AG04449 (cell line): ENCODE measurements at places on chromosomes 2 and 18.

GRCh38 chr18:7789856-7790552 lies 222.9 kb downstream of the PTPRM start:
- no peak for DNase-seq

GRCh38 chr2:3434654-3435053 lies 55.2 kb downstream of the TRAPPC12 start:
- DNase-seq, result no peak

DNA sequence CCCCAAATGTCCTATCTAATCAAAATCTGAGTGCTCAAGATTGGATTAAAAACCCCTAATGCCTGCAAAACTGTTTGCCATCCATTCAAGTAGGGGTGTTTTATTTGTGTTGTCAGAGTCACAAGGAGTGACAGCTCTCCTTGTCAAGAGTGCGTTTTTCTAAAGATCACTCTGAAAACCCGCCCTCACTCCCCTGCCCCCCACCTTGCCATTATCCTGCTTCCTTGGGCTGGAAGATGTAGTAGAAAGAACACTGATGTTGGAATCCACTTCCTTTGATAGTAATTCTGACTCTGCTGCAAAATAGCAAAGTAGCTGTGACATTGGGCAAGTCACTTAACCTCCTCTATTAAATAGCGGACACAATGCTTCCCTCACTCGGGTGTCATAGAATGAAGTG lies 155.6 kb downstream of the TSN start:
- no peak for DNase-seq

DNA sequence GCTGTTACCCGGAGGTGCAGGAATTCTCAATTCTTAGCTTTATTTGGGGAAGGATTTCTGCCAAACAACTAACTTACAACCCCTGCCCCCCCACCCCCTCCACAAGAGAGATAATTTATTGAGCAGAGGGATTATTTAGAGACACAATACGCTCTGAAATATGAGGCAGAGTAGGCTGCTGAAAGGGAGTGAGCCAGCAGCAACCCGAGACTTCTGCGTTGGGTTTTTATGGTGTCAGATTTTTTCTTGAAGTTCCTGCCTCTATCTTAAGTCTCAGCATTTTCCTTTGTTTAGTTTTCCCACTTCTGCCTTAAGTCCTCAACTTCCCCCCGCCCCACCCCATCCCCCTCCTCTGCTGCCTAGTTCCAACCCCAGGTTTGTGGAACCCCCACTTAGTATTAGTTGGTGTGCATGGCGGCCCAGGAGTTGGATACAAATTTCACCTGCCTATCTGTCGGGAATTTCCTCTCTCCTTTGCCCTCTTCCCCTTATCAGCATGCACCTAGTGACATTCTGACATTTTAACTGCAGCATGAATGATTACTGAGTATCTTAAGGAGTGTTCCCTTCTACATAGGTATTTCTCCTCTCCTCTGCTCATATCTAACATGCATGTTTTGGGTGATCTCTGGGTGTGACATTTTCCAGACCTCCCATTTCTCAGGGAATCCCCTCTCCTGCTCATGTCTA lies 1635.9 kb upstream of the LRRTM1 start:
- DNase-seq, result no peak

- DNase-seq, result no peak
These were observed 224.6 kb downstream of the EPHA4 start for GRCh38 chr2:221347471-221347870.

- DNase-seq, result no peak
These were observed 80.4 kb upstream of the WDR75 start for GRCh38 chr2:189360861-189361260.

GRCh38 chr18:36296650-36297416 lies 680 bp upstream of the FHOD3 start:
- no peak for DNase-seq

DNA sequence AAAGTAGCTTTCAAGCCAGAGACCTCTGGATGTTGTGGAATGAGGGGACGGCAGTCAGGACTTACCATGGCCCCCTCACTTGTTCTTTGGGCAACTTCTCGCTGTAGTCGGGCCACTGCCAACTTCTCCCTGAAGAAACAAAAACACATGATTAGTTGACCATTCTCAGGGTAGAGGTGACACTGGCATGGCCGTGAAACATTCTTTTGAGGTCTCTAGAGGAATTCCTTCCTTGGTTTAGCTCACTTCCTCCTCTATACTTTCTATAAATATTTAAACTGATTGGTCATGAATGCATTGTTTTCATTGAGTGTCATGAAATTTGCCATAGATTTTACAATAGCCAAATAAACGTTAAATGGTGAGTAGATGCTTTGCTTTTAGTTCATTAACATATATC lies 354.6 kb downstream of the NCKAP5 start:
- no peak for DNase-seq
